ENCODE measurements at places on chromosomes 3 and 15. TPM values are rescaled to one million over a fixed set of nuclear protein-coding genes. Genes with fewer than 3 reads are reported as not detected.
A peak's percentile ranks its signal among the peaks of the same experiment; 100 is the strongest.

Gene LINGO1
- not detected for polyA plus RNA-seq

Gene TEX55
- polyA plus RNA-seq: not detected

Gene TMEM108
- polyA plus RNA-seq: not detected

Gene DZIP3
- polyA plus RNA-seq: 6.3 TPM

- no peak for DNase-seq
Measured at GRCh38 chr3:156271995-156272719, 151.8 kb downstream of the KCNAB1 start.

DNA sequence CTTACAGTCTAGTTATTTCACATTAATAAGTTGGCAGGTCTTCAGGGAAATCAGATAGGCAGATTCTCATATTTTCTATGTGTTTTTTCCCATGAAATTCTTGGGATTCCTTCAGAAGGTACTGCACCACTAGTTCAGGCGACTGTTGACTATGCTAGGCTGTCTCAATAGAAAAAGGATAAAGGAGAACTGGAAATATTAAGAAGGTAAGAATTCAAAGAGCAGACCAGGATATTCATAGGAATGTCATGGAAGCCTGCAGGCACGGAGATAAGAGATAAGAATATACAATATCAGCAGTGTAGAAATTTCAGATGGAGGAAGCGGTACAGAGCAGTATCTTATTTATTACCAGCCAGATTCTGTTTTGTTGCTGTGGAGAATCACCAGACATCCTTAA lies 432.1 kb upstream of the MDFIC2 start:
- DNase-seq: no peak

DNA sequence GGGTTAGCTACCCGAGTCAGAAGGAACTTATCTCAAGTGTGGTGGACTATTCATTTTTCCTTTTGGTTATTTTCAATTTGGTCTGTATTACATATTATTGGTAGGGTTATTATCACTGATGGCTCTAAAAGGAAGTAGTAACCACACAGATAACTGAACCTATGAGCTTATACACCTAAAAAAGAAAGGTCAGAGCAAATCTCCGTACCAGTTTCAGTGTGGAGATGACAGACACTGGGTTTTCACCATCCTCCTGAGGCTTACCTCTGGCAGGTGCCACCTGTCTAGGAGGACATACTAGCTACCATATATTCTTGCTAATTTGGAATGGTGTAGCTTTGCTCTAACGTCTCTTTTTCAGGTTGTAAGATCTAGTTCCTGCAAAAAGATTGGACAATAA lies 10.2 kb downstream of the GAP43 start:
- DNase-seq: no peak

DNA sequence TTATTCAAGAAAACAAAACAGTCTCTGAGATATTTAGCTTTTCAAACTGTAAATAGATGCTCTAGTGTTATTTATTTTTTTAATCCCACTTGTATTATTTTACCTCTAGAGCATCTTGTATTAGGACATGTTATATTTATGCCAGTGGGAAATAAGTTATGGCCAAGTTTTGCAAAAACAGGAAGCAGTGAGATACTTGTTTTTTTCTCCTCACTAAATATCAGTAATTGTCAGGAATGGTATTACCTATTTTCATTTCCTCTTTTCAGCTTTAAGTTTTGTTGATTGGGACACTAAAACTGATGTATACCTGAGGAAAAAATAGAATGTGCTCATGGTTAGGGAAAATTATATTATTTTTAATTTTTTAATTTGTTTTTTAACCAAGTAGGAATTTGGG lies 8.6 kb upstream of the IL20RB start:
- DNase-seq: no peak

- no peak for DNase-seq
Measured at GRCh38 chr15:35746121-35746520, 200.2 kb upstream of the DPH6 start.

DNA sequence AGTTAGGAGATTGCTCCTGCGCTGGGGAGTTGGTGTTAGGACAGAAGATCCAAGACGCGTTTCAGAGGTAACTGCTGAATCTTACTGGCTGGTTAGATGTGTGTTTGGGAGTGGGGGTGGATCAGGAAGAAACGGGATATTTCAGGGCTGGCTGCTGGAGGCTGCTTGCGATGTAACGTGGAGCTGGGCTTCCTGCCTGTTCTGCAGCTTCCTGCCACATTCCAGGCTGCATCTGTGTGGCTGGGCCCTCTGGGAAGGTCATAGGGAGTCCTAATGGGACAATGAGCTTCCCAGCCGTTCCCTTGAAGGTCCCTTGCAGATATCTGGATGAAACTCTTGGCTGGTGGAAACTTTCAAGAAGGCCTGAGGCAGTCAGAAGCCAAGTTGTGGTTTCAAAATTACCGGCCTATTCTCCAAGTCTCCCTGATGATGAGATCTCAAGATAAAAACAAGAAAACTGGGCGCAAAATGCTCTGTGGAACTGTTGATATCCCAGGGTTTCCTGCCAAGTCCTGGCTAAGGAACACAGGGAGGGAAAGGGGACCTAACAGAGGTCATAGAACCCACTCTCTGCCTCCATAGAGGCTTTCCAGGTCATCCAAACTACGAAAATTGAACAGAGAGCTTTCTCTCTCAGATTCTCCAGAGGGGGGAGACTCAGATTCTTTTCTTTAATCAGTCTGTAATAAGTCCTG lies 67.0 kb downstream of the NOX5 start:
- no peak for DNase-seq

- peak; percentile 38 for DNase-seq
Measured at GRCh38 chr3:27340534-27340933, 28.6 kb downstream of the NEK10 start.

- DNase-seq: no peak
Measured at GRCh38 chr3:165854696-165855095, 17.5 kb upstream of the BCHE start.

GRCh38 chr3:105527949-105528348 lies 161.2 kb downstream of the ALCAM start:
- DNase-seq: no peak

DNA sequence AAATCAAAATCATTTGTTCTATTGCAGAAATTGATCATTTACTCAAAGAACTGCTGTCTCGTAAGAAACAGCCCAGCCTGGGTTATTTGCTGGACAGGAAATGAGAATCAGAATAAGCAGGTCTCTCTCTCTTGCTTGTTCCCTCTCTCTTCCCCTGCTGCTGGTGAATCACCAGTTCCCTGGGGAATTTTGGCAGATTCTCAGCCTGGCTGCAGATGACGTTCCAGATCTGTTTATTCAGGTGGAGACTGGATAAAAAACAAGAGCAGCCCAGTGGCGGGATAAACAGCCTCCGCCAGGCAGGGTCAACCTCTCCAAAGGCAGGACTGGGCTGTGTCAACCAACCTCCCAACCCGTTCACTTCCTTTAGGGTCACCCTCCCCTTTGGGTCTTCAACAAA lies 72.1 kb downstream of the LRIG1 start:
- no peak for DNase-seq

DNA sequence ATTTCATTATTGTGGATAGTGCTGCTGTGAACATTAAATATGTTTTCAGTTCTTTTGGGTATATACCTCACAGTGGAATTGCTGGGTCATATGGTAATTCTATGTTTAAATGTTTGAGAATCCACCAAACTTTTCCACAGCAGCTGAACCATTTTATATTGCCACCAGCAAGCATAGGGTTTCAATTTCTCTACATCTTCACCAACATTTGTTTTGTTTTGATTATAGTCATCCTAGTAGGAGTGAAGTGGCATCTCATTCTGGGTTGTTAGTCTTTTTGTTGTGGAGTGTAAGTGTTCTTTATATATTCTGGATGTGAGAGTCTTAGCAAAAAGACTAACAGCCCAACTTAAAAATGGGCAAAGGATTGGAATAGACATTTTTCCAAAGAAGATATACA lies 6.0 kb downstream of the RPUSD2 start:
- no peak for DNase-seq

DNA sequence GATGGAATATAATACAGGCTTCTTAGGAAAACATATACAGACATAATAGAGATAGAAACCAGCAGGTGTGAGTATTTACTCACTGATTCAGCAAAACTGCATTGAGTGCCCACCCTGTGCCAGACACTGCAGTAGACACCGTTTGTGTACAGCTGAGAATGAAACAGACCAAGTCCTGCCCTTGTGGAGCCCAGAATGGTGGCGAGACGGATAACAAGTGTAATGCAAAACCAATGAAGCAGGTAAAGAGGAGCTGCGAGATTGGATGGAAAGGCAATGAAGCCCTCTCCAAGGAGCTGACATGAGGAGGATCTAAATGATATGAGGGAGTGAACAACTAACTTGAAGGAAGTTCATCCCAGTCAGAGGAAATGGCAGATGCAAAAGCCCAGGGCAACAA lies 256.4 kb downstream of the MEX3B start:
- DNase-seq: no peak

DNA sequence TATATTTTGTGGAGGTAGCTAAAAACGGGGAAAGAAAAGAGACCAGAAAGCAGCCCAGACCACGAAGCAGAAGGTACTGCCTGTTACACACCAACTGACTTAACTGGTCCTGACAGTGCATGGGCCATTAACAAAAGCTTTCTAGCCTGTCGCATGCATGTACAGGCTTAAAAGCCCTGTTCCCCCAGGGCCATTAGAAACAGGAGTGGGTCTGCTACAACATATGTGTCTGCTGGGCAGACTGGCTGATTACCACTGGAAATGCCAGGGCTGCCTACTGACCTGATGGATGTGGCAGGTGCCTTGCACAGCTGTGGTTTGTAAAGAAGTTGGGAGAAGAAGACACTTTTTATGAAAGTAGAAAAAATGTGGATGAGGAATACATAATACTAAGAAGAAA lies 137.4 kb downstream of the GAP43 start:
- no peak for DNase-seq
